Fibroblast of lung (primary cell): ENCODE measurements at places on chromosomes 7 and 10.
A peak's percentile ranks its signal among the peaks of the same experiment; 100 is the strongest.

DNA sequence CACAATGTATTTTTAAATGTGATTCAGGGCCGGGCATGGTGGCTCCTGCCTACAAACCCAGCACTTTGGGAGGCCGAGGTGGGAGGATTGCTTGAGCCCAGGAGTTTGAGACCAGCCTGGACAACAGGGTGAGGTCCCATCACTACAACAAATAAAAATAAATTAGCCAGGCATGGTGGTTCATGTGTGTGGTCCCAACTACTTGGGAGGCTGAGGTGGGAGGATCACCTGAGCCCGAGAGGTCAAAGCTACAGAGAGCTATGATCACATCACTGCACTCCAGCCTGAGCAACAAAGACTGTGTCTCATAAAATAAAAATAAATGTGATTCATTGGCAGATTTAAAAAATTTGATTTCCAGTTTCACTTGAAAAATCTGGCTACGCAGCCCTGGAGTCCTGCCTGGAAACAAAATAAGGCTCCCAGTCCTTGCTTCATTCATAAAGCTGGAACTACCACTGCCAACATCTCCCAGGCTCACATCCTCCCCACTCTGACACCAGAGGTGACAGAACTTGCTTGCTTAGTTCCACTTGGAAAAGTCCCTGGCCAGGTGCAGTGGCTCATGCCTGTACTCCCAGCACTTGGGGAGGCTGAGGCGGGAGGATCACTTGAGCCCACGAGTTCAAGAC is 27.9 kb upstream of the SLC35G1 start:
- DNase-seq: no peak

DNA sequence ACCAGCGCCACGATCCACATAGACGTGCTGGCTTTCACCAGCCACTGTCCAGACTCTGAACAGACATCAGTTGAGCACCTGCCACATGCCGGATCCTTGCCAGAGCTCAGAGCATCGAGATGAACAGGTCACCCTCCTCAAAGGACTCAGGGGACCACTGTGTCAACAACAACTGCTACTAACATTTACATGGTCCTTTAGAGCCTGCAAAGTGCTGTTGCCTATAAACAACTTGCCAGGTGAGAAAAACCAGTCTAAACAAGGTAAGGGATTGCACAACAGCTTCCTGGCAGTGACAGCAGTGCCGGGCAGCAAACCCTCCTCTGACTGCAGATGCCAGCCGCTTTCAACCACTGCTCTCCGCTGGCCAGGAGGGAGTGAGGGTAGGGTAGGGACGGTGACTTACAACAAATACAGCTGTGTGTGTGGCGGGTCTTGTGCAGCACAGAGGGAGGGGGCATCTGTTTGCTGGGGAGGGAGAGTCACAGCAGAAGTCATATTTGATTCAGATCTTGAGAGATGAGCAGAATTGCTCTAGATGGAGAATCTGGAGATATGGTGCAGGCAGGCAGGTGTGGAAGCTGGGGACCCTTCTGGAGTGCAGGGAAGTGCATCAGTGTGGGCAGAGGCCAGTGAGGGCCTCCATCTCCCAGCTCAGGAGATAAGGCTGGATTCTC is 32.8 kb upstream of the RHEB start:
- no peak for DNase-seq

DNA sequence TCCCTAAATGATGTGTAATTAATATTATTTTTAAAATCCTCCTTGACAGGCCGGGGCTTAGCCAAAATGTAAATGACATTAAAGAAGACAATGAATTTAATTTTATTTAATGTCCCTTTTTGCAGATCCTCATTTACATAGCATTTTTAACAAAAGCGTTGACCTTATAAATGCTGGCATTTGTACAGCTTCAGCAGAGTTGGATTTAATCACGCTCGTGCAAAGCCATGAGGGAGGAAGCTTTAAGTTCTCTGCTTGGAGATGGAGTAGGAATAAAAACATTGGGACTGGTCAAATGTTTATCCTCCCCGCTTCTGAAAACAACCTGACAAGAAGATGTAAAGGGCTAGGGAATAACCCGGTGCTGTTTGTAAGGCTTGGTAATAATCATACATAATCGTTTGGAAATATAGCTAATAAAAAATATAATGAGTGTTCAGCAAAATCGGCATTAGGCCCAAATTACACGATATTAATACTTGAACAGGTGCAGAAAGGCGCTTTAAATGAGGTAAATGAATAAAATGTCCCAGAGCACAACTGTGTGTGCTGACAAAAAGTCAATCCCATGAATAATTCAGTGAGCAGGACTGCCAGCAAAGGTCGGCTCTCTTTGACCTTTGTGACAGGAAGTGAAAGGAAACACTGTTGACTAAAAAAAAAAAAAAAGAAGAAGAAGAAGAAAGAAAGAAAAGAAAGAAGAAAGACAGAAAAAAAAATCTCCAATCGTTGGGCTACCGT is 11.5 kb downstream of the EBF3 start:
- DNase-seq: no peak

DNA sequence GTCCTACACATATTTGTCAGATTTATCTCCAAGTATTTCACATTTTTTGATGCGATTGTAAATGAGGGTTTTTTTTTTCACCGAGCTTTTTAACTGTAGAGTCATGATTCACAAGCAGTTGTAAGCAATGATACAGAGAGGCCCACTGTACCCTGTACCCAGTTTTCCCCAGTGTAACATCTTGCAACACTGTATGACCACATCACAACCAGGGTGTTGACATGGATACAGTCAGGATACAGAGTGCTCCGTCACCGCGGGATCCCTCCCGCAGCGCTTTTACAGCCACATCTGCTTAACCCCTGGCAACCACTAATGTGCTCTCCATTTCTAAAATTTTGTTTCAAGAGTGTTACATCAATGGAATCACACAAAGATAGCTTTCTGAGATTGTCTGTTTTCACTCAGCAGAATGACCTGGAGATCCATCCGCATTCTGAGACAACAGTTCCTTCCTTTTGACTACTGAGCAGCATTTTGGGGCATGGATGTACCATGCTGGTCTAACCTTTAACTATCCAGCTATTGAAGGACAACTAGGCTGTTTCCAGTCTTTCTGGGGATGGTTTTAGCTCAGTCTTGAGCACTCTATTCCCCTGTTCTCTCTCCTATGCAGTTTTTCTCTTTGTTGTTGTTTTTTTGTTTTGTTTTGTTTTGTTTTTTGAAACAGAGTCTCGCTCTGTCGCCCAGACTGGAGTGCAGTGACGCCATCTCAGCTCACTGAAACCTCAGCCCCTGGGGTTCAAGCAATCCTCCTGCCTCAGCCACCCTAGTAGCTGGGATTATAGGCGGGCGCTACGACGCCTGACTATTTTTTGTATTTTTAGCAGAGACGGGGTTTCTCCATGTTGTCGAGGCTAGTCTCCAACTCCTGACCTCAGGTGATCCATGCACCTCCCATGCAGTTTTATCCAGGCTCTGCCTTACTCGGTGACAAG is 25.9 kb downstream of the GPRIN2 start:
- DNase-seq: peak; percentile 83

GRCh38 chr10:55746002-55746401 is 615.1 kb downstream of the ZWINT start:
- no peak for DNase-seq

GRCh38 chr10:26486304-26486703 is 48.2 kb downstream of the APBB1IP start:
- peak; percentile 98 for DNase-seq

DNA sequence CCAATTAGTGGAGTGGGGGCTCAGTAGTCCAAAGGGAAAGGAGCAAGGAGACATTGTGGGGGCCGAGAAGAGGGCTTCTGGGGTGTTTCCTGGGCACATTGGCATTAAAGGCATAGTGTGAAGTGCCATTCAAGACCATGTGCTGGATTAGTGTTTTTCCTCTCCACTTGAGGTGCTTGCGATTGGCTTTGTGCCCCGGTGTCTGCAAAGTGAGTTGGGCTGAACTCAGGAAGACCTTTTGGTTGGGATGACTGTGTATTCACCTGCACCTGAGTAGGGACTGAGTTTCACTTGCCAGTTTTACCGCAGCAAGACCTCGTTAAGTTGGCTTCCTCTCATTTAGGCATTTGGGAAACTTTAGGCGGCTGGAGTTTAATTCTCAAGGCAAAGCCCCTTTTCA is 73.0 kb downstream of the TCF7L2 start:
- no peak for DNase-seq
